ENCODE measurements at places on chromosomes 5 and 9.

DNA sequence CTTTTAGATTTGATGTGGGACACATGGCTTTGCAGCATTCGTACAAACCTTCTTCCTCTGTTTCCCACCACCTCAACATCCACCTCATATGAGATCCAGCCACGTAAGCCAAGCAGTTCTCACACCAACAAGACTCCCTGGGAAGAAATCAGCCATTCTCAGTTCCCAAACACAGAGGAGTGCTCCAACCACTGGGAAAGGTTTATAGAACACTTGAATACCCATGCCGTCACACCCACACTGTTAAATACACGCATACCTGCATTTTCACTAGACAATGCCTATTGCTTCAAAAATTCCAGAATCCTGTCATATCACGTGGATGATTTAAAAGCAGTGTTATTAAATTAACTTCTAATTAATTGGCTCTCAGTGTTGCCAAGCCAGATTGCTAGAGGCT lies 347.3 kb downstream of the ENC1 start:
- DNase-seq, result no peak

- no peak for DNase-seq
These were observed 2.8 kb upstream of the CDK7 start for GRCh38 chr5:69231851-69232250.

DNA sequence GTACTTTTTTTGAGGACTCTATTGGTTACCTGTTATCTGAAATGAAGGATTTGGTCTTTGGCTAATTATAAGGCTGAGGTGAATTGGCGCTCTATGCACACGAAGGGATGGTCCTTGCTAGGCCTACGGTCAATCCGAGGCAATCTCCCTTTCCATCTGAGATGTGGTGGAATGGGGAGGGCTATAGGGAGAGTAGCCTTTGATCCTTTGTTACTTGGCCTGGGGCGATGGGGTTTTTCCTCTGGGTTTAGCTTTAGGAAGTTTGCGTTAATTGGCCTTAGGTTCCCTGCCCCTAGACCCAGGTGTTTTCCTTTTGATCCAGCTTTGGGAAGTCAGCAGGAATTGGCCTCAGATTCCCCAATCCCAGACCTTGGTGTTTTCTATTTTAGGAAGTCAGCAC lies 102.1 kb upstream of the C9orf72 start:
- DNase-seq, result no peak

GRCh38 chr9:68905129-68905528 lies 108.8 kb downstream of the PRKACG start:
- no peak for DNase-seq

DNA sequence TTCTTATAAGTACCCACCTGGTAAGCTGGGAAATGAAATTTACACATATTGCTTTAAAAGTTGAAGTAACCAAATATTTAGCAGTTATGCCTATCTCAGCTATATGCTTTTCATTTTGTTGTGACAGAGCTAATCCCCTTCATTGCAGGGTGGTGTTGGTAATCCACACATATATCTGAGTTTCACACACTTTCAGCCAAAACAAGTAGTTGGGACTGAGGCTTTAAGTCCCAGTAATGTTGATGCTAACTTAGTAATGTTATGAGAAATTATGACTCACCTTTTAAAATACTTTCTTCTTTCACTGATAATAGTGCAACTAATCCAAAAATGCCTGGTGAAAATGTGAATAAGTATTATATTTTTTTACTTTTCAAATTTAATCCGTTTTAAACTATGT lies 19.2 kb upstream of the RICTOR start:
- DNase-seq, result no peak

DNA sequence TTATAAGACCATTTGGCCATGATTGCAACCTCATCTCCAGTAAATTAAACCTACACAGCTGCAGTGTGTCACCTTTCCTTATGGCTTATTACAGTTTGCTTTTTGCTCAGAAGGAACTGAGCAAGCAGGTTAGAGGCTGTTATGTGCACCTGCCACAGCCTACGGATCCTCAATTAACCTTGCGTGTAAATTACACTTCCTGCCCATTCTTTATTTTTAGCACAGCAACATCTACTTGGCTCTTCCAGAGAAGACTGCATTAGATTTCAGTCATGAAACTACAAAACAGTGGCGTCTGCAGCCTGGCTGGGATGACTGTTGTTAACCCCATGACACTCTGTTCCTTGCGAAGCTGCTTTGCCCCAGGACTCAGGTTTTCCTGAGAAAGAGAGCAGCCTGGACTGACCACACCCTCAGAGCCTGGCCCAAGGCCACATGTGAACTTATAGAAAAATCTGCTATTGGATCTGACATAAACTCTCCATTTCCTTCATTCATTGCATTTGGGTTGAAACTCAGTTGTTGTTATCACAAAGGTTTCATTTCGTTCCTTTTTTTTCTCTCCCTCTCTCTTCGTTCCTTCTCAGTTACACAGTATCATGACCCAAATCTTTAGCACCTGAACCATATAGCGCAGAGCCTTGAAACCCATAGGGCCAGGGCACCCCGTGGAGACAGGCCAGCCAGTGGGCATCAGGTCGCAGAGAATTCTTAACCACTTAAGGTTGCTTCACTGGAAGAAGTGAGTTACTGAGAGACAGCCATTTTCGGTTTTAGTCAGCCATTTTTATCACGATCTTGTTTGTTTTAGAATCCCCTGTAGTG lies 138.6 kb downstream of the PALM2AKAP2 start:
- DNase-seq, result peak; percentile 56

GRCh38 chr5:139649082-139649991 lies 1.2 kb downstream of the CXXC5 start:
- no peak for DNase-seq

DNA sequence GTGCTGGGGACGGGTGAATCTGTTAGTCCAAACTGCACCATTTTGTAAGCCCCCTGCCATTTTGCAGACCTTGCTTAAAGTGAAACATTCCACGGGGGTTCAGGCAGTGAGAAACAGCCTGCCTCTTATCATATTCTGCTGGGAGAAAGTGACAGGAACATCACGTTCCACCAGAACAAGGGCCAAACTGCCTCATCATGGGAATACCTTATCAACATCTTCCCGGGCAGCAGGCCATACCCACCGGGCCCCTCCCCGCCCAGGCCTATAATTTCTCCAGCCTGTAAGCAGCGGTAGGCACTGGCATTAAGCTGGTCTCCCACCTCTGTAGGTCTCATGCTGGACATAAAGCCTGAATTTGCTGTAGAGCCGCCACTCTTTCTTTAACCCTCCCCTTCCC lies 1.5 kb upstream of the CFAP77 start:
- DNase-seq, result no peak

DNA sequence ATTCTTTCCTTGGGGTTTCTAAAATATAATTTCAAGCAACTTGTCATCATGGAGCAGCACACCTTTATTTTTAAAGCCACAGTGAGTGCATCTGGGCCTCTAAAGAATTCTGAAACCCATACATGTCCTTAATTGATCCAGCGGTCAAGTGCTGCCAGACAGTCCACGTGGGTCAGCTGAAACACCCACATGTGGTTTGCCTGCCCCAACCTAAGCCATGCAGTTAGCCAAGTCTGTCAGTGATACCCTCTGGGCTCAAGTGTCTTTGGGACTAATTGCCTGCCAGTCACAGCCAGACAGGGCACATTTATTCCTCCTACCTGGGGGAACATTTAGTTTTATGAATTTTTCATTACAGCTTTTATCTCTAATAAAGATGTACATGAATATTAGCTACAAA lies 291.4 kb upstream of the SLC30A5 start:
- DNase-seq, result no peak

Measured in activated T-helper 2 cell treated with anti-CD3 and anti-CD28 coated beads, Interferon-gamma antibody, Interleukin-2, Interleukin-4, amounts not matched to agents 10 μg/mL and 5 μg/mL and 100 μg/mL, durations not matched to agents 14 hours and 24 hours and 36 hours (primary cell).